ENCODE measurements at places on chromosomes 16 and 17.

GRCh38 chr16:27551036-27551435 lies 1.1 kb downstream of the KATNIP start:
- no peak for DNase-seq

- no peak for DNase-seq
Observed at GRCh38 chr16:54316095-54316889, 29.7 kb upstream of the IRX3 start.

- DNase-seq = no peak
Observed at GRCh38 chr17:48472411-48473281, 42.6 kb upstream of the SKAP1 start.

- no peak for DNase-seq
Observed at GRCh38 chr17:35531160-35531559, 6.3 kb downstream of the SLFN12L start.

- no peak for DNase-seq
Observed at GRCh38 chr16:87123356-87124001, 193.7 kb downstream of the C16orf95 start.

GRCh38 chr17:62720126-62720850 lies 87.8 kb downstream of the MARCHF10 start:
- no peak for DNase-seq

DNA sequence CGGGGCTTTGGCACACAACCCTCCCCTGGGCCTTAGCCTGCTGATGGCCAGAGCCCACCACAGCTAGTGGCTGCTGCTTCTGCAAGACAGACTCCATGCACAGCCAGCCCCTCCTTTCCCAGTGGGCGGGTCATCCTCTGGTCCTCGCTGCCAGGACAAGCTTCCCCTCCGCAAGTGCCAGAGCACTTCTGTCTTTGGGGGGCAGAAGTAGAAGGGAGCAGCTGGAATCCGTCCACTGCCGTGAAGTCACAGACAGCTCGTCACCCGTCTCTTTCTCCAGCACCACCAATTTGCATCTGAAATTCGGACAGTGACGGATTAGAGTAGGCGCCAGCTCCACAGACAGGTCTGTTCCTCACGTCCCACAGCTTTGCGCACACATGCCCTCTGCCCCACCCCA lies 31.3 kb upstream of the NAT9 start:
- DNase-seq = no peak

DNA sequence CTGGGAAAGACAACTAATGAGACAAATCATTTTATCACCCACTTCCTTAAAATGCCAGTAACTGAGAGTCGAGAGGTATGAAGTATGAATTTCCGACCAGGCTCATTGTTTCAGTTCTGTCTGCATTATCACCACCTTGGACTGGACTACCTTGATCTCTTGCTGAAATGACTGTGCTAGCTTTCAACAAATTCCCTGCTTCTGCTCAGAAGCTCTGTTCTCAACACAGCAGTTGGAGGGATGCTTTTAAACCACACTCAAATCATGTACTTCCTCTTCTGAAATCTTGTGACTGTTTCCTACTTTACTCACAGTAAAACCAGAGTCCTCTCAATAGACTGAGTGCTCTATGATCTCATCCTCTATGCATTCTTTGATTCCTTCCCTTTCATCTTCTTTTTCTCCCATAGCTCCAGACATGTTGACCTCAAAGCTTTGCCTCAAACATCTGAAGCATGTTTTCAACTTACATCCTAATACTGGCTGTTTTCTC lies 195.8 kb downstream of the KCNJ2 start:
- DNase-seq = no peak

GRCh38 chr16:21265104-21265837 lies 12.8 kb downstream of the CRYM start:
- DNase-seq = no peak

GRCh38 chr17:22514315-22514714 lies 822.0 kb downstream of the KCNJ18 start:
- DNase-seq = no peak

- DNase-seq = no peak
Observed at GRCh38 chr17:17506893-17507464, 10.8 kb upstream of the RASD1 start.

DNA sequence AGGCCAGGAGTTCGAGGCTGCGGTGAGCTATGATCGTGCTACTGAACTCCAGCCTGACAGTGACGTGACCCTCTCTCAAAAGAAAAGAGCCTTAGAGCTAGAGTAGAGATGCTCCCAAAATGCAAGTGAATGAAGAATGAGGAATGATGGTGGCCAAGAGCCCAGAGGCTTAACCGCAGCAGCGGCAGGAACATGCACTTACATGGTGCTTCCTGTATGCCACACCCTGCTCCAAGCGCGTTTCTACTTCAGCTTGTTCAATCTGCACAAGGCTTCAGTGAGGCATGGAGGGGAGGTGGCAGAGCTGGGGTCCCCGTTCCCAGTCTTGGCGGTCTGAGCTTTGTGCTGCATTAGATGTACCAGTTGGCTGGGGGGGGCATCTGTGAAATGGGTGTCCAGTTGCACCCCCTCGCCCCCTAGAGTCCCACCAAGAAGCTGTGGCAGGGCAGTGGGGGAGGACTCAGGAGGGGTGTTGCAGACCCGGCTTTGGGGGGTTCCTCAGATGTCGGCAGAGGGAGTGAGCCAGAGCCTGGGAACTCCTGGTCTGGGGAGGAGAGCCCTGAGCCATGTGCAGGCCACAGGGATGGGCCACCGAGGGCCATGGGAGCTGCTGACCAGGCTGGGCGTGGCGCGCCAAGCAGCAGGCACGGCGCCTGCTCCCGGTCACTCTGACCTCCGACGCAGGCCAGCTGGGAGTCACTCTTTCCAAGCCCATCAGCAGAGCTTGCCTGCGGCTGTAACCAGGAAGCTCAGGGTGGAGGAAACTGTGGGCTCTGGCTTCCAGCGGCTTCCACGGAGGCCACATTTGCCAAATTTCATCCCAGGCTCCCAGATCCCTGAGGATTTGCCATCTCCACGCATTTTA lies 260.1 kb downstream of the PARN start:
- no peak for DNase-seq

DNA sequence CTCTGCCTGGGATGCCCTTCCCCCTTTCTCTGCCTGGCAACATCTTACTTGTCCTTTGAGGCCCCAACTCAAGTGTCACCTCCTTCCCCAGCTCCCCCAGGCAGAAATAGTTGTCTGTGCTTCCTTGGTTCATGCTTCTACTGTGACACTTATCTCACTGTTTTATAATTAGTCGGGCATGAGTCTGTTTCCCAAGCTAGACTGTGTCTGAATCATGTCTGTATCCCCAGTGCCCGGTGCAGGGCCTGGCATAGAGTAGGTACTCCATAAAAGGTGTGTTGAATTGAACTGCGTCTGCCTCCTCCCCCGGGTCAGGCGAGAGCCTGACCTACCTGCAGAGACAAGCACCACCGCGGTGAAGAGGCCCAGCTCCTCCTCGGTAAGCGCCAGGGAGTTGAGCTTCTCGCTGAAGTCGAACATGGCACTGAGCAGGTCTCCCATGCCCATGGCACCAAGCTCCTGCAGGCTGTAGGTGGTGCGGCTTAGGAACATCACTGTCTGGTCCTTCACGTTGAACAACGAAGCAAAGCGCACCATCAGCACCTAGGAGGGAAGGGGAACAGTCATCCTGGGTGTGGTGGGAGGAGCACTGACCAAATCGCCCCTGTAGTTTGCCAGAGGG lies 6.7 kb downstream of the NR1D1 start:
- no peak for DNase-seq

DNA sequence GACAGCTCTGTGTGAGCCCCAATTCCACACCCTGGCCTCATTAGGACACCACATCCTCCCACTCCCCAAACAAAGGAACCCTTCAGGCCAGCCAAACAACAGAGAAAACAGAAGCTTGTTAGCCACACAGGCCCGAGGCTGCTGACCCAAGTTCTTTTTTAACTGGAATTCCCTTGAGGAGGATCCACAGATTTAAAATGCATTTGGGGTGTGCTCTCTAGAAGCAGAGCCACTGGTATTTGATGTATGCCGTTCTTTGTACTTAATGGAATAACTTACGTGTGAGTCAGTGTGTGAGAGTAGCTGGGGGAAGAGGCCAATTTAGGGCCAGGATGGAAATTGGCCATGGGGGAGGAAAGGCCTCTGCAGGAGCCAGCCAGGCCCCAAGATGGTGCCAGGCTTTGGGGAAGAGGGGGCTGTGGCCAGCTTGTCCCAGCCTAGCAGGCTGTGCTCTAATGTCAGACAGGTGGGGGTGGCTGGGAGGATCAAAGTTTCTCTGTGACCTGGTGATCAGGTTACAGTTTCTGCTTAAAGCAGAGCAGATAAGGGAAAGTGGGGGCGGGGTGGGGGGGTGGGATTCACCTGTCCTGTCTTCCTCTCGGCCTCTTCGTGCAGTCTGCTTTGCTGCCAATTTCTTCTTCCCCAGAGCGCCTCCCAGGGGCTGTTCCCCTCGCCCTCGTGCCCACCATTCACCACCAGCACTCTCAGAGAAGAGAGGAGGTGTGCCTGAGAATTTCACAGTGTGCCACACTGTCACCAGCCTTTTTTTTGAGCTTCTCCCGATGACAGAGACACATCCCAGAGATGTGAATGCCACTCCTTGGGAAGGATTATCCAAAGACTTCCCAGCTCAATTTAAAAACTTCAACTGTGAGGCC lies 50.8 kb downstream of the TOM1L2 start:
- DNase-seq = no peak

DNA sequence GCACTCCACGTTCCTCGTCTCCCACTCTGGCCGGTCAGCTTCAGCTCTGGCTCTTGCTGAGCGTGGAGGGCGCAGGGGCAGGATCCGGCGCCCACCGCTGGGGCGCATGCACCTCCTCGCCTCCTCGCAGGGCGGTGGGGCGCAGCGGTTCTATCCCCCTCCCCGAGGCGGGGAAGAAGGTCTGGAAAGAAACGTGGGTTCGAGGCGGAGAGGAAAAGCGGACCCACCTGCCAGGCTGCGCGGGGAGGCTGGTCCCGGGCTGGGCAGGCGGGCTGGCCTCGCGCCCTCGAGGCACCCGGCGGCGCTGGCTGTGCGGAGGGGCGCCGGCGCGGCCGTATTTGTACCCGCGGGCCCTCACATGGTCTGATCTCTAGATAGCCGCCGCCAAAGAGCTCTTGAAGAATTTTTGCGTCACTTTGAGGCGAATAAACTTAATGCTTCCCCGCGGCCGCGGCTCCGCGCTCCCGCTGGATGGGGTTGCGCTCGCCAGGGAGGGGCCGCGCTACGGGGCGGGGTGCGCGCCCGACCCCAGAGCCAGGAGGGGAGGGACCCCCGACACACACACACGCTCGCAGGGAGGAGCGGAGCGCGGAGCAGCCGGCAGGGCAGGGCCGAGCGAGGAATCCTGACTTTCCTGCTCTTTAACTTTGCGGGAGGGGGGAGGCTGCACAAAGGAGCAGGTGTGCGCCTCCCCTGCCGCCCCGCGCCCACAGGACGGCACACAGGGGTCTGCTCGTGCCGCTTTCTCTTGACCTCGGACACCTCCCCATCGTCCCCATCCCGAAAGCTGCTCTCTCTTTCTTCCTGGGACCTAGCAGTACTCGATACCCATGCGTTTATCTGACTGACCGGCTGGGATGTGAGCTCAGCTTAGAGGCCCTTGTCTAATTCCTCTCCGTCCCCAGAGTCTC lies at the start of gene SLC6A4:
SLC6A4 (minus strand) TSS at position 312 of the 911 bp plus-strand sequence. CDS start 13,739 bp downstream, outside the sequence.
- DNase-seq = no peak

DNA sequence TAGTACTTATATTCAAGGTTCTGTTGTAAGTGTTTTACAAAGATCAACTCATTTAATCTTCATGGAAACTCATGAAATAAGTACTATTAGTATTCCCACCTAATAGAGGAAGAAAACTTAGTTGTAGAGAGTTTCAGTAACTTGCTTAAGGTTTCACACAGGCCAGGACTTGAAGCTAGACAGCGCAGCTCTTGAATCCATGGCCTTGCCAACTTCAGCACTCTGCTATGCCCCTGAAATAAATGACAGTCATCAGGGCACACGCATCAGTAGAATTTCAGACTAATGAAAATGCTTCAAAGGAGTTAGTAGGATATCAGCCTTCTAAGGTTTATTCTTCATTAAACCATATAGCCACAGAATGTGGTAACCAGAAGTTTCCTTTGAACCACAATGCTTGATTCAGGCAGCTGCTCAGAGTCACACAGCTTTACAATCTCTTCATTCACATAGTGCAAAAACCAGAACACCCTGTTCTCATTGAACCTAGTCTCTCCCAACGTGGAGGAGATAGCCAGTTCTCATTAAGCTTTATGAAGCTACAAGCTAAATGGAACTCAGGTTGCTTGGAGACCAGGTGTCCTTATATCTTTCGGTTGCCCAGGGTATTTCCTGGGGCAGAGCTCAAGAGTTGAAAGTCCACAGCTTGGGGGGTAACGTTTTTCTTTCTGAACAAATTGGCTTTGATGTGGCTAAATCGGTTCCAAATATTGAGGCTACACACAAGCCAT lies 39.7 kb downstream of the KCNJ2 start:
- DNase-seq = no peak

GRCh38 chr17:74525465-74525725 lies 5.9 kb downstream of the CD300LB start:
- no peak for DNase-seq

DNA sequence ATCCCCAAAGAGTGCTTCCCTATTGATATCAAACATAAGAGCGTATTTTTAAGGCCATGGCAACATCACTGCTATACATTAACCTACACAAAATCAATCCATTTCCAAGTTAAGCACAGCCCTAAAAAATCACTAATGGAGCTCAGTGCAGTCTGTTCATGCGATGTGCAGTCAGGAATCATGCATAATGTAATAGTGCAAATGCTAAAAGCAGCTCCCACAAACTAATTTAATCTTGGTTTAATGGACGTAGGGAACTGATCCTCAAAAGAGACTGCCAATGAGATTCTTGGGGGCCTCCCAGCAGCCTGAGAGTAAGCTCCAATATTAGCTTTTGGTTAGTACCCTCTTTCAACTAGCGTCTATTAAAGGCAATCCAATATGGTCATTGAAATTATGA lies 245.9 kb downstream of the TOX3 start:
- no peak for DNase-seq

- DNase-seq = no peak
Observed at GRCh38 chr17:11807606-11808005, 189.7 kb downstream of the ZNF18 start.

DNA sequence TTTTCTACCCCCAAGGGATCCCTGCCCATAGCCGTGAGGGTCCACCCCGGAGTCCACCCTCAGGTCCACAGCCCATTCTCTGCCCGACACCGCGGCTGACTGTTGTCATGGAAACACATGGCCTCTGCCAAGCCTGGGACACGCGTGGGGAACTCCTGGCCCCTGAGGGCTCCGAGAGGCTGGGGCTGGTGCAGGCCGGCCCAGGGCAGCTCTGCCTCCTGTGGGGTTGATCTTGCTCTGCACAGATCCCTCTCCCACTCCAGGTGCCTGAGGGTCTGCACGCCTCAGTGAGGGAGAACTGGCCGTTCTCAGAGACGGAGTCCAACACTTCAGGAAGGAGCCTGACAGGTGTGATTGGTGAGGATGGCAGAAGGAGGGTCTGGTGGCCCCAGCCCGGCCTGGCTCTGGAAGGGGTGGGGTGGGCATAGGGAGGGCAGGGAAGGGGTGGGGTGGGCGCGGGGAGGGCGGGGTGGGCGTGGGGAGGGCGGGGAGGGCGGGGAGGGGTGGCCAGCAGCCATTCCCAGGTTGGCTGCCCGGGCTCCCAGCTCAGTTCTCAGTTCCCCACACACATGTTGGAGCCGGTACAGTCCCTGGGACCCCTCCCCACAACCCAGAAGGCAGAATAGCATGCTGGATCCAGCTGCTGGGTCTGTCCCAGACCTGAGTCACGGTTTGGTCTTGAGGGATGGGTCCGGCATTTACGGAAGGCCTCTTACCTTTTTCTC lies 6.4 kb downstream of the MRPL28 start:
- DNase-seq = no peak

Data from activated CD4-positive, CD25-positive, alpha-beta regulatory T cell treated with anti-CD3 and anti-CD28 coated beads, Interleukin-2, amount 50 U/mL, for 72 hours (primary cell).